ENCODE measurements at places on chromosomes 2 and 18. TPM values are rescaled to one million over a fixed set of nuclear protein-coding genes. Genes with fewer than 3 reads are reported as not detected.

Gene TUBB8B
- total RNA-seq, result not detected

Gene LNPK
- total RNA-seq, result 57.0 TPM

Gene DNAJC5G
- total RNA-seq, result not detected

Gene DSC2
- total RNA-seq, result 11.9 TPM

Gene LYPD6B
- not detected for total RNA-seq

Gene RAB31
- total RNA-seq, result 80.7 TPM

Gene KIAA2012
- not detected for total RNA-seq

Gene ONECUT2
- total RNA-seq, result 0.32 TPM

- DNase-seq, result no peak
Measured at GRCh38 chr2:9538000-9538507, 17.6 kb downstream of the ADAM17 start.

DNA sequence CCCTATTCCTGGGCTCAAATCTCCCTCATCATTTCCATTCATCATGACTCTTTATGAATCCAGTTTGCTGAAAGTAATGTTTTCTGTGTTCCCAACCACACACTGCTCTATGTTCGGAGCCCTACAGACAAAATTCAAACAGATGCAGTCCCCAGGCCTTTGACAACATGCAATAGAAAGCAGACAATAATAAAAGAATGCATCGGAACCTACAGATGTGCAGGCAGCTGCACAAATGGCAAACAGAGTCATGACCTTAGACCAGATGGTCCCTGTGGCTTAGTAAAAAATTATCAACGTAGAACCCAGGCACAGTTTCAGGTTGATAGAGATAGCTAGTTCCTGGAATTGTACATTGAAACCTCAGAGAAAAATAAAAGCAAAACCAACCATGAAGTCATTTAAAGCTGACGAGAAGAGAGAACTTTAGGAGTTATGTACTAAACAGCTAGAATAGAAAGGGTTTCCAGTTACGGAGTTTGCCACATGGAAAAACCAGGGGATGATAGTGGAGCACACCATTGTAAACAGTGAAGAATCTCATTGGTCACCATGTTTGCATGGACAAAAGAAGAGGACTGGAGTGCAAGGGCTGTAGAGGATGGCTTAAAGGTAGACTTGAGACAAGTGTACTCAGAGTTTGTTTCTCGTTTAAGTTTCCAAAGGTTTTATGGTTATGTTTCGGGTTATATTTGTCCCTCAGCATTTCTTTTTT is 23.2 kb upstream of the ACVR1 start:
- no peak for DNase-seq

DNA sequence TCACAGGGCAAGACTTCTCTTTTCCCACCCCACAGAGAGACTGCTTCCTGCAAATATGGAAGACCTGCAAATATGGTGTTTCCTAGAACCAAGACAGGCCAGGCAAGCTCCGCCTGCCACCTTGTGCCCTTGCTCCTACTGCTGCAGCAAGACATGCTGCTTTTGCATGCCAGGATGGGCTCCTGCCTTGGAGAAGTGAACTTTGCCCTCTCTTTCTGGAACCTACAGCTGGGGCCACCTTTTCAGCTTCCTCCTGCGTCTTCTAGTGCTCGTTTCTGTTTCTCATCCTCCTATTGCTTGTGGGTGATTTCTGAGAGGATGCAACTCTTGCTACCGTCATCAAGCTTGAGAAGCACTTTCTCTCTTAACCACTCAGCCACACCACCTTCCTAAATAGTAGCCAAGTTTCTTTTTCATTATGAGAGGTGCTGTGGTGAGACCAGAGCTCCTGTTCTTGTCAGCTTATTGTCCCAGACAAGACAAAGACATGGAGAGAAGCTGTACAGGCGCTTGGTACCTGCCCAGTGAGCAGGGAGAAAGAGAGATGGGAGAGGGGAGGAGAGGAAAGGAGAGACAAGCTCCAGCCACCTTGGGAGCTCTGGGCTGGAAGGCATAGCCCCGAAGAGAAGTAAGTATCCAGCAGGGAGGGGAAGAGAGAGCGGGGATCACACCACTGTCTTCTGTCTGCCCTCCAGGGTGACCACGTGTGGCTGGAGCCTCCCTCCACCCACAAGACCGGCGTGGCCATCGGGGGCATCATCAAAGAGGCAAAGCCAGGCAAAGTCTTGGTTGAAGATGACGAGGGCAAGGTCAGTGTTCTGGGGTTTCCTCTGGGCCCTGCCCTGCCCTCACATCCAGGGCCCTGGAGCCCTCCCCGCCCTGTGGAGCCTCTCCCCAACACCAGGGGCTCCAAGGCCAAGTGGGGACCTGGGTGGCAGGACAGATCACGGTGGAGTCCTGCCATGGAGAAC is 28.3 kb downstream of the MYO7B start:
- DNase-seq, result peak; percentile 69

DNA sequence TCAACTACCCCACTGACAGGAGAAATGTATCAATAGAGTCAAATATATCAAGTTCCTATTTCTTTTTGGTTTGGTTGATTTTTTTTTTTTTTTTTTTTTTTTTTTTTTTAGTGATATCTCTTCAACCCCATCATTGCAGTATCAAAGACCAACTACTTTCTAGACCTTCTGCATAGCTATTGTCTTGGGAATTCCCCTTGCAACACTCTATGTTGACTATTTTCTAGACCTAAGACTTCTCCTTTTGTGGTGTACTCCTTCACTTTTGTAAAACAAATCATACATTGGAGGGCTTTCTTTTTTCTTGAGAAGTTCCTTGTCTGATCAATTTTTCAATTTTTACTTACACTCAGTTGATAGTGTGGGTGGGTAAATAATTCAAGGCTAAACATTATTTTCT is 46.5 kb upstream of the NR4A2 start:
- DNase-seq, result no peak

DNA sequence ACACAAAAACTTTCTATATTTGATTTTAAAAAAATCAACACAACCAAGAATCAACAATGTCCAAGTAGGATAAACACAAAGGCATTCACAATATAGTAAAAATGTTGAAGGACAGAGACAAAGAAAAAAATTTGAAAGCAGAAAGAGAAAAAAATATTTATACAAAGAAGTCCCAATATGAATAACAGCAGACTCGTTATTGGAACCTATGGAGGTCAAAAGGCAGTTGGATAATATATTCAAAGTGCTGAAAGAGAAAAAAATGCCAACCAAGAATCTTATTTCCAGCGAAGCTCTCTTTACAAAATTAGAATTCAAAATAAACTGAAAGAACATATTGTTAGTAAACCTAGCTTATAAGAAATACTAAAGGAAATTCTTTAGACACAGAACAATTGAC is 859.5 kb downstream of the LRP1B start:
- DNase-seq, result no peak

GRCh38 chr18:21389283-21389682 is 147.3 kb downstream of the GREB1L start:
- DNase-seq, result no peak

DNA sequence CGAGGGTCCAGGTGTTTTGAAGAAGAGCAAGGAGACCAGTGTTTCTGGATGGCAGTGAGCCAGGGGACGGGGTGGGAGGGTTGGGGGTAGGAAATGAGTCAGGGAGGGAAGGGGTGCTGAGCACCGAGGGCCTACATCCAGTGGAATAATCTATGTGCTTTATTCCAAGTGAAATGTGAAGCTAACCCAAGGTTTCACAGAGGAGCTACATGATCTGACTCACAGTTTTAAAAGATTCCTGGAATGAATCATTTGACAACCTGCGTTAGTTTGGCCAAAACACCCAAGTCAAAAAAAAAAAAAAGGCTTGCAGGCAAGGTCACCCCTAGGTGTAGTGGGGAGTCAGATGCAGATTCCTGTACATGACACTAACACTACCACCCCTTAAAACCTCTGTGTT is 419.7 kb upstream of the MEX3C start:
- no peak for DNase-seq

DNA sequence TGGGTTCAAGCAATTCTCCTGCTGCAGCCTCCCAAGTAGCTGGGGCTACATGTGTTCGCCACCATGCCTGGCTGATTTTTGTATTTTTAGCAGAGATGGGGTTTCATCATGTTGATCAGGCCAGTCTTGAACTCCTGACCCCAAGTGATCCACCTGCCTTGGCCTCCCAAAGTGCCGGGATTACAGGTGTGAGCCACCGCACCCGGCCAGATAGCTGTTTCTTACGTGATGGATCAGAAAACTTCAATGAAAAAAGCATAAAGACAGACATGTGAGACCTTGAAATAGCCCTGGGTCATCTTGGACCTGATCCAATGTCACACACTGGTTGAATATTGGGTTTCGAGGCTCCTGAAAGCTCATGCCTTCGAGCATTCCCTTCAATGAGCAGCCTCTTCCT is 66.7 kb upstream of the RTN4 start:
- no peak for DNase-seq

- DNase-seq, result no peak
Measured at GRCh38 chr2:223971-224760, 39.7 kb downstream of the SH3YL1 start.

- DNase-seq, result no peak
Measured at GRCh38 chr18:76169733-76170132, 325.3 kb downstream of the ZNF516 start.
